ENCODE measurements at places on chromosomes 1 and 21. TPM values are rescaled to one million over a fixed set of nuclear protein-coding genes. Genes with fewer than 3 reads are reported as not detected.

- no peak for DNase-seq
- H3K27ac ChIP-seq = no peak overlapping the region
- no peak overlapping the region for H3K4me3 ChIP-seq
- H3K4me1 ChIP-seq = peaks cover 49% of the 10 kb centered on the region
- no peaks in the 10 kb centered on the region for H3K27me3 ChIP-seq
Observed at GRCh38 chr1:209642816-209643215, 9.4 kb downstream of the LAMB3 start.

DNA sequence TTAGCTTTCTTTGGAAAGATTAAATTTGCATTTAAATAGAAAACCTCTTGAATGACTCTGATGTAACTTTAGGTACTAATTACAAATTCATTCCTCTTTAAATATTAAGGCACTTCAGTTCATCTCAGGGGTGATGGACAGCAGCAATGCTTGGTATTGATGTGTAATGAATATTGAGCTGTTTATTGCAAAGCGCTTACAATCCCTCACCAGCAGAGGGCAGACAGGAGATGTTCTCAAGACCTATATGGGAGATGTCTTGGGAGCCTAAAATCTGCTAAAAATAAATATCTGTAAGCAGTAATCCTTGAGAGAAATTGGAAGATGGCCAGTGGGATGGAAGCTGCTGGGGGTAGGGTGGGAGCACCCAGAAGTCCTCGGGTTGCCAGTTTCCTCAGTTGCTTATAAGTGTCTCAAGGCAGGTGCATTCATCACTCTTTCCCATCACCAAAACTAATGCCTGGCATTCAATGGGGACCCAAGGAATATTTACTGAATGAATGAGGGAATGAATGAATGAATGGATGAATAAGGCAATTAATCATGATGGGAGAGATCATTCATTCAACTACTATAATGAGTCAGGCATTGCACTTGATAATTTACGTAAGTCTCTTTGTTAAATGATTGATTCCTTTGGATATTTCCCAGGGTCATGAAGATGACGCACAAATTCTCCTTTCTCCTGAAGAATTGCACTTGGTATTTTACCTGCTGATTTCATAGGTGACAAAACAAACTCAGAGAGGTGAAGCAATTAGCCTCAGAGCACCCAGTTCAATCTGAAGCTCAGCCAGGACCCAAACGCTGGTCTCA lies 2.3 kb downstream of the KLHDC8A start:
- H3K36me3 ChIP-seq = no peaks in the 10 kb centered on the region
- DNase-seq = no peak
- no peak overlapping the region for H3K4me3 ChIP-seq

DNA sequence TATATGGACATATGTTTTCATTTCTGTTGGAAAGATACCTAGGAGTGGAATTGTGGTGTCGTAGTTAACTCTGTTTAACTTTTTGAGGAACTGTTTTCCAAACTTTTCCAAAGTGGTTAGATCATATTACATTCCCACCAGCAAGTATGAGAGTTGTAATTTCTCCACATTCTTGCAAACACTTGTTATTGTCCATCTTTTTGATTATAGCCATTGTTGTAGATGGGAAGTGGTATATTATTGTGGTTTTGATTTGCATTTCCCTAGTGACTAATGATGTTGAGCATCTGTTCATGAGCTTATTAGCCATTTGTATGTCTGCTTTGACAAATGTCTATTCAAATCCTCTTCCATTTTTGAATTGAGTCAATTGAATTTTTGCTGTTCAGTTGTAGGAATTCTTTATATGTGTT lies 19.8 kb downstream of the CAMTA1 start:
- no peak overlapping the region for H3K4me3 ChIP-seq
- peaks cover 31% of the 10 kb centered on the region for H3K4me1 ChIP-seq
- peaks cover 14% of the 10 kb centered on the region for H3K36me3 ChIP-seq
- H3K27ac ChIP-seq = no peak overlapping the region
- DNase-seq = no peak
- H3K27me3 ChIP-seq = no peaks in the 10 kb centered on the region

DNA sequence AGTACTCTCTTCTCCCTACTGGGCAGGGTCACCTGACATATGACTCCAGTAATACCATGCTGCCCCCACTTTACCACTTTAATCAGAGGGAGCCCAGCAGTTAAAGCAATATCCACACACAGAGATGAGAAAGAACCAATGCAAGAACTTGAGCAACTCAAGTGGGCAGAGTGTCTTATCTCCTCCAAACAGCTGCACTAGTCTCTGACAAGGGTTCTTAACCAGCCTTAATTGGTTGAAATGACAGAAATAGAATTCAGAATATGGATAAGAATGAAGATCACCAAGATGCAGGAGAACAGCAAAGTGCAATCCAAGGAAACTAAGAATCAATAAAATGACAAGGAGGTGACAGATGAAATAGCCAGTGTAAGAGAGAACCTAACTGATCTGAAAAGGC lies 91.0 kb downstream of the KCNT2 start:
- no peak for DNase-seq
- no peaks in the 10 kb centered on the region for H3K36me3 ChIP-seq
- no peaks in the 10 kb centered on the region for H3K4me1 ChIP-seq
- H3K27ac ChIP-seq = no peak overlapping the region
- H3K4me3 ChIP-seq = no peak overlapping the region
- H3K27me3 ChIP-seq = no peaks in the 10 kb centered on the region

- H3K27me3 ChIP-seq = no peaks in the 10 kb centered on the region
- peaks cover 10% of the 10 kb centered on the region for H3K36me3 ChIP-seq
- no peaks in the 10 kb centered on the region for H3K4me1 ChIP-seq
- no peak overlapping the region for H3K27ac ChIP-seq
Observed at GRCh38 chr1:29096231-29096886, 27.3 kb downstream of the TMEM200B start.

TNNT2 gene
- not detected for total RNA-seq
